ENCODE measurements at places on chromosomes 1 and 21.

DNA sequence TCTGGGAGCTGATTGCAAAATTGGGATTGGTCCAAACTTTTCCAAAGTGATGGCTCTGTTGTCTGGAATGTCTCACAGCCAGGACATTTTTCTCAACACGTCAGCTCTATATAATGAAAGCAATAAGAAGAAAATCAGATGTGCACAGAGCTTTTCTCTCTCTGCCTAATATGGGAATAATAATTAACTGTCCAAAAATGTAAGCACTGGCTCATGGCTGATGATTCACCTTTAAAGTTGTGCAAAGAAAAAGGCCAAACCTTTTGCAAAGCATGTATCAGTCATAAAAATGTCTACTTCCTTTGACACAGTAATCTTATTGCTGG is 30.4 kb downstream of the ZNF281 start:
- peak; percentile 99 for DNase-seq

- no peak for DNase-seq
These were observed 22.1 kb upstream of the IL10 start for GRCh38 chr1:206794294-206794908.

GRCh38 chr1:115654663-115655305 is 13.0 kb downstream of the VANGL1 start:
- peak; percentile 22 for DNase-seq

- DNase-seq, result peak; percentile 82
These were observed 12.7 kb upstream of the TRAF3IP3 start for GRCh38 chr1:209743145-209743482.

DNA sequence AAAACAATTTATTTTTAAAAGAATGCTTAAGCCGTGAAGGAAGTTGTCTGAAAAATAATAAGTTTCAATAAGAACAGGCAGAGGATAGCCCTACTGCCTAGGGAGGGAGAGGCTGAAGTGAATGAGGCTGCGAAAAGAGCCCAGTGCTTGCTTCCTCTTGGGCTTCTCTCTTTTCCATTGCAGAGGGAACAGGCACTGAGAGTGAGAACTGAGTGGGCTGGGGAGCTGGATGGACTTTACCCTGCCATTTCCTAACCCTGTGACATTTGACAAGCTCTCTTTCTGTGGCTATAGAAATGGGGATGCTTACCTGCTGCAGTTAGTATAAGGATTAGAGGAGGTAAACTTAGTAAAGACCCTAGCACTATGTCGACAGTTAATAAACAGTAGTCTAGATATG is 30.0 kb downstream of the TENT5C start:
- DNase-seq, result no peak

DNA sequence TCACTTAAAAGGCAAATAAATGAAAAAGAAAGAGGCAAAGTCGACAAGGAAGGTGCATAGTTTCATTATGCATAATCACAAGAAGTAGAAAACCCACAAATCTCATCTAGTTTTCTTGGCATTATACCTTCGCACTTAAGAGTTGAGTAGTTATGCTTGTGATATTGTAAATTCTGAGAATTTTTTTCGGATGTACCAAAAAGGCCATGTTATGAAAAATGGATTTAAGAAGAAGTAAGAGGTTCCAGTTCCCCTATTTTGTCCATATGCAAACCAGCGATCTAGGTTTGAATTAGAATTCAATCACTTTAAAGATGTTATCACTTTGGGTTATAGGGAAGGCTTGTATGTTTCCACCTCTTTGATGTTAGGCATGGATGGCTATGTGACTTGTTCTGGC is 7.9 kb upstream of the ERICH3 start:
- DNase-seq, result no peak

DNA sequence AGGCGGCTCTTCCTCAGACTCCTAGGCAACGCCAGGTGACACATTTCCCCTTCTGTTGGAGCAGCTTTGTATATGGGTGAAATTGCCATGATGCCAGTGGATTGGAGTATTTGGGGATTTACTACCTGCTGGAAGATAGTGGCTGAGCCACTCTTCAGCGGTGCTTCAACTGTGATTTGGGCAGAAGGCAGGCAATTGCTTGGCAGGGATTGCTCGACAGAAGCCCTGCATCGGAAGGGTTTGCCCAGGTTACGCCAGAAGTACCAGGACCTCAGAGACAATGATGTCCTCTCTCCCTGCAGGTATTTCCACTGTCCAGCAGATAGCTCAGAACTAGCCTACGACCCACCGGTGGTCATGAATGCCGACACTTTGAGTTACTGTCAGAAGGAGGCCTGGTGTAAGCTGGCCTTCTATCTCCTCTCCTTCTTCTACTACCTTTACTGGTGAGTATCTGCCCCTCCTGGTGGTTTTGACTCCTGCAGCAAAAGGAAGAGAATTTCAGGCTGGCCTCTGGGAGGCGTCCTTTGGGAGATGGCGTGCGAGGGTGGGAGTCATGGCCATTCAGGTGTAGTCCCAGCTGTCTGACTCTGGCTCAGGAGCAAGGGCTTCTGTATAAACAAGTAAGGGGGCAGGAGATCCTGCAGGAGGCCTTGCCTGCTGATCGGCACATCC is 118.3 kb downstream of the CNIH3 start:
- no peak for DNase-seq

GRCh38 chr1:63630238-63630637 is 37.0 kb downstream of the PGM1 start:
- DNase-seq, result no peak

DNA sequence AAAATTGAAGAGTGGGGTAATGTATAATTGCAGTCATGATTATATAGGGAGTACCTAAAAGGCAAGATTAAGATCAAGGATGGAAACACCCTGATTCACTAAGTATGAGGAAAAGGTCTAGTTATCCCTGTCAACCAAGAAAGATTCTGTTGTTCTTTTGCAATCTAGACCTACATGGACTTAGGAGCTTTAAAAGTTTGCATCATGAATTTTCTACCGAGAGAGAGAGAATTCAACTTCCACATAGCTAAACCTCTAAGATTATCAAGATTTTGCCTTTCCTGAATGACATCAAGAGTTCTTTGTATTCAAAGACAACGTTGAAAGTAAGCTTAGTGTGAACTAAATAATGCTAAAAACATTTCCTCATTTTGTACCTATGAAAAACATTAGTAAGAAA is 78.8 kb upstream of the RBM34 start:
- no peak for DNase-seq

DNA sequence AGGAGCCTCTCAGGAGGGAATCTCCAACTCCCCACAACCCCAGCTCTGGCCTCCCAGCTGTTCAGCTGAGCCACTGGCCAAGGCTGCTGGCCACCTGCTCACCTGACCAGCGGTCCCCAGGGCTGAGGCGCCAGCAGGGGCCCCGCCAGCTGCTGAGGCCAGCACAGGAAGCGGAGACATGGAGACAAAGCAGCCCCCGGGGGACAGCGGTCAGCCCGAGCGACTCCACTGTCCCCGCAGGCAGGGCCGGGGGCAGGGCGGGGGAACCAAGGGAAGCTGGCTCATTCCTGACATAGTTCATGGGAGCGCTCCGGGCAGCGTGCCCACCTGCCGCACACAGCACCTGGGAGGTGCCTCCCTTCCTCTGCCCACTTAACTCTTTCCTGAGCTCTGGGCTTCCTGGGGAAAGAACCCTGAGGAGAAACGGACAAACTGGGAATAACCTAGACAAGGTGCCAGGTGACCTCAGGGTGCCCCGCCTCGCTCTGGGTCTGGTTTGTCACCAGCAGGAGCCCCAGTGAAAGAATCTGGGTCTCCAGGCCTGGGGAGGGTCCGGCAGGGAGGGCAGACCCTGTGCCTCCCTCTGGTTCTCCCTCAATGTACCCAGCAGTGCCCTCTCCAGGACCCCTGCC is 10.7 kb downstream of the EPHA2 start:
- peak; percentile 62 for DNase-seq

- DNase-seq, result no peak
These were observed 15.1 kb downstream of the KIAA1614 start for GRCh38 chr1:180927841-180928240.

- DNase-seq, result peak; percentile 33
These were observed 35.2 kb upstream of the KCNJ15 start for GRCh38 chr21:38221594-38221993.

- no peak for DNase-seq
These were observed 225.2 kb downstream of the LTN1 start for GRCh38 chr21:28767523-28767922.

DNA sequence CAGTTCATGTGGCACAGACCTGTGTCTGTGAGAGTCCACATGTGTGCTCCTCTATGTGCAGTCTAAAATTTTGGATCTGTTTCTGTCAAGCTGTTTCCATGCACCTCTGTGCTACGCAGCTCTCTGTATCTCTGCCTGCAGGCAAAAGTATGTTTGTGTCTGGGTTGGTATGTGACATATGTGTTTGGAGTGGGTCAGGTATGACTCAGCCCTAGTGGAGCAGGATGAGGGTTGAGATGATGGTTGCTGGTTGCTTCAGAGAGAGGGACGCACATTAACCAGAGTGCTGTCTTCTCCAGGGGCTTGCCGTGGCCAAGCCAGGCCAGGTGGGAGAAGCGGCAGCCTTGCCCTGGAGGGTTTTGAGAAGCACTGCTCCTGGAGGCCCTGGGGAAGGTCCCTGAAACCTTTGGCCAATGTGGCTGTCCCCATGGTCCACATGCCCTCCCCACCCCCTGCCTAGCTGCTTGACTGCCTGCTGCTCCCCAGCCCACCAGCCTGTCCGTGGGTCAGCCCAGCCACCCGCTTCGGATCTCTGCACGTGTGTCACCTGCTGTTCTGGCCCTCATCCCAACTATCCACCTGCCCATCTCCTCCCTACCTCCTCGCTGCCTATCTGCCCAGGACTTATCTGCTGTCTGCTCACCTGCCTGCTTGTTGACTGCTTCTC is 4.1 kb upstream of the EVA1B start:
- peak; percentile 60 for DNase-seq

DNA sequence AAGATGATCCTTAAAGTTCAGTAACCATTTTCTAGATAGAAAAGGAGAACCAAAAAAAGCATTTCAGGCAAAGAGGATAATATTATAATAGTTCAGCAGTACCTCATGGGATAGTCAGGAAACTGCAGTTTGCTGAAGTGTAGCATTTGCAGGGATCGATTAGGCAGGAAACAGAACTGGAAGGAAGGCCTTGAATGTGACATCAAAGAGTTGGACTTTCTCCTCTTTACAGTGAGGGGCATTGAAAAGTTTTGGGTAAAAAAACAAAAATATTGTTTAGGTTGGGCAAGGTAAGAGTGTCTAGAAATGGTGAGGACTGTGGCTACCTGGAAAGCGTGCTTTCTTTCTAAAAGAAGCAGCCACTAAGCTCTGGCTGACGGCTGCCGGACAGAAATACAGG is 8.0 kb upstream of the IRF6 start:
- no peak for DNase-seq

GRCh38 chr1:167620002-167620401 is 10.0 kb upstream of the RCSD1 start:
- DNase-seq, result no peak

DNA sequence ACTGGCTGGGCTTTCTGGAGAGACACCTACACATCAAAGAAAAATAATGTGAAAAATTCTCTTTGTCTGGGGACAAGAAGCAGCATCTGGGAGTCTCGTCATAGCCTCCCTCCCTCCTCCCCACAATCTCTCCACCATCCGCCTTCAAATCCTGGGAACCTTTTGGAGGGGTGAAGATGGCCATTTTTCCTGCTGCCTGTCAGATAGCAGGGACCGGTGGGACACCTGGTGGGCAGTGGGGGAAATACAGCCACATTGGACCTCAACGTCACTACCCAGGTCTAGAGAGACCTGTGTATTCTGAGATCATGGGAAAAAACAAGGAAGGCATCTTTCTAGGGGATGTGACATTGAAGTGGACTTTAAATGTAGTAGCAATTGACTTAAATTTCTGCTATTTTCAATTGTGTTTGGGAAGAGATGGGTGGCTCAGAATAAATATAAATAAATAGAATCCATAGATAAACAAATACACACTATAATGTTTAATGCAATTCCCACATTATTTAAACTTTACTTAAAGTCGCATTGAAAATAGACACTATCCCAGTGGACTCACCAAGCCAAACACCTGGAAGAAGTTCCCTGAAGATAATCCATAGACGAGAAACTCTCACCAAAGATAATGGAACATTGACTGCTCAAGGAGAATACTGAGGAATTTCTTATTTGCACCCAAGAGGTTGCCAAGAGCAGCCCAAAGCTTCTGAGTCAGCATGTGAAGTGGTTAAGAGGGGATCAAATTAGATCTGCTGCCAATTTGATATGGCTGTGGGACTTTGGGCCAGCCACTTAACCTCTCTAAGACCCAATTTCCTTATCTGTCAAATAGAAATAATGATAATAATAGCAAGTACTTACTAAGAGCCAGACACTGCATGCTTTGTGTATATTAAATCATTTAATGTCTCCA is 147.6 kb upstream of the CAMK1G start:
- DNase-seq, result peak; percentile 81

GRCh38 chr1:90400131-90400530 is 317.0 kb downstream of the BARHL2 start:
- no peak for DNase-seq

DNA sequence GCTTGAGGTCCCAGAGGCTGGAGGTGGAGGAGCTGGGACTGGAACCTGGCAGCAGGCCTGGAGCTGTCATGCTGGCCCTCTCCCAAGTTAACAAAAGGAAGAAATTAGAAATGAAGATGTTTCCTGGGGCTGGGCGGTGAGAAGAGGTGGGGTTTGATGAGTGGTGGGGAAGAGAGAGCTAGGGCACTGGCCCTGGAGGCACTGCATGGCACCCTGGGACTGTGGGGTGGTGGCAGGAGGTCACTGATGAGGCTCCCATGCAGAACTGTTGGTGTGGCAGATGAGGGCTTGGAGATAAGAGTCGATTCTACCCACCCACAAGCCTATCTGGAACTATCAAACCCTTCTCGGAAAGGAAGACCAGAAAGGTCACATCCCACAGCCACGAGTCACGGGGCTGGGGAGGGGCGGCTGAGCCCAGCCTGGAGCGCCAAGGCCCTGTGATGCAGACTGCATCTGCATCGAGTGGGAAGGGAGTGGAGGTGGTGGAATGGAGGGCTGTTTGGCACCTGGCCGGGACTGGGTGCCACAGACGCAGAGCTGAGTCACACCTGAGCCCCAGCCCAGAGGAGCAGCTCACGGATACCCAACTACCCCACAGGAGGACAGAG is 29.4 kb downstream of the MRPL37 start:
- DNase-seq, result peak; percentile 71

GRCh38 chr1:13700521-13701270 is 708 bp downstream of the PRDM2 start:
- DNase-seq, result peak; percentile 34

DNA sequence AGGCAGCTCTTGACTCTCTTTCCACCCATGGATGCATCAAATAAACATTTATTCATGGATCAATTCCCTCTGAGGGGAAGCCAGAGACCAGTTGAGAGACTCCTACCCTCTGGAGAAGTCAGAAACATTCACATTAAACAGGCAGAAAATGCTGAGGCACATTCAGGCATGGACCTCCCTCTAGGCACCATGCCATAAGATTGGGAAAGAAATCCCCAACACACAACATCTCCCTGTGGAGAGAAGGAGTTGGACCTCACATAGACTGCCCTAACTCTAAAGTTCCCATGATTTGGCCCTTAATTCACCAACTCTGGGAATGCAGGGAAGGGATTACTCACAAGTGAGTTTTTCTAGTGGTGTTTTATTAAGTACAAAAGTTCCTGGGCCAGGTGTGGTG is 415.3 kb upstream of the C1orf87 start:
- no peak for DNase-seq

Data from fibroblast of skin of scalp (primary cell).